ENCODE measurements at places on chromosomes 1 and 21.

DNA sequence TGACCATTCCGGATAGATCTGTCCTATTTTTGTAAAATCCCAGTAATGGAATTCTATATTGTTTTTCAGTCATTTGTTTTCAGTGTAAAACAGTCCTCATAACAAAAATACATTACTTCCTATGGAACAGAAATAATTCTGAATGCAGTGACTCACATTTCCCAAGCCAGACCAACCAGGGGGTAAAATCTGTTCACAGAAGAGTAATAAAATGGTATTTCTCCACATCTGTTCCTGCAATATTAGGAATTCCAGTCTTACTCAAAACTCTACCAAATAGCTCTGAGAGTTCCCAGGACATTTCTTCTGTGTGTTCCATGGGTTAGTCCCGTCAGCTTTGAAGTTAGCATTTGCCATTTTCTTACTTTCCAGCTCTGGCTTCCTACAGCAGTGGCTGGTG is 2.6 kb upstream of the DDR2 start:
- no peak for DNase-seq

DNA sequence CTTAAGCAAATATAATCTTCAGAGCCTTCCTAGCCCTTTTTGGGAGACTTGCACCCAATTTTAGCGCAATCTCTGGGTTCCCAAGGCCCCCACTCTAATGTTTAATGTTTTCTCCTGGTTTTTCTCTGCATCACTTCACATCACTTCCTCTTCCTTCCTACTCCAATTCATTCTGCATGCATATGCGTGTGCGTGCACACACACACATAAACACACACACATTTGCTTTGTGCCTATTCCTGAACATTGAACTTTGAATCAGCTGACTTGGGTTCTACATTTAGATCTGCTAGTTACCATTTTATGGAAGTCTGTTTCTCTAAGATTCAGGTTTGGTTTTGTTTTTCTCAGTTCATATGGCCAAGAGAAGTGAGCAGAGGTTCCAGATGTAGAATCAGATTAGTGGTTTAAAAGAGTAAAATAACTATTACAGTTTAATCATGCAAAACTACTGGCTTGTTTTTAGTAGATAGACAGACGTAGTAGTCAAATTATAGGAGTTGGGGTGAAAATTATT is 7.4 kb upstream of the EDEM3 start:
- DNase-seq: no peak

DNA sequence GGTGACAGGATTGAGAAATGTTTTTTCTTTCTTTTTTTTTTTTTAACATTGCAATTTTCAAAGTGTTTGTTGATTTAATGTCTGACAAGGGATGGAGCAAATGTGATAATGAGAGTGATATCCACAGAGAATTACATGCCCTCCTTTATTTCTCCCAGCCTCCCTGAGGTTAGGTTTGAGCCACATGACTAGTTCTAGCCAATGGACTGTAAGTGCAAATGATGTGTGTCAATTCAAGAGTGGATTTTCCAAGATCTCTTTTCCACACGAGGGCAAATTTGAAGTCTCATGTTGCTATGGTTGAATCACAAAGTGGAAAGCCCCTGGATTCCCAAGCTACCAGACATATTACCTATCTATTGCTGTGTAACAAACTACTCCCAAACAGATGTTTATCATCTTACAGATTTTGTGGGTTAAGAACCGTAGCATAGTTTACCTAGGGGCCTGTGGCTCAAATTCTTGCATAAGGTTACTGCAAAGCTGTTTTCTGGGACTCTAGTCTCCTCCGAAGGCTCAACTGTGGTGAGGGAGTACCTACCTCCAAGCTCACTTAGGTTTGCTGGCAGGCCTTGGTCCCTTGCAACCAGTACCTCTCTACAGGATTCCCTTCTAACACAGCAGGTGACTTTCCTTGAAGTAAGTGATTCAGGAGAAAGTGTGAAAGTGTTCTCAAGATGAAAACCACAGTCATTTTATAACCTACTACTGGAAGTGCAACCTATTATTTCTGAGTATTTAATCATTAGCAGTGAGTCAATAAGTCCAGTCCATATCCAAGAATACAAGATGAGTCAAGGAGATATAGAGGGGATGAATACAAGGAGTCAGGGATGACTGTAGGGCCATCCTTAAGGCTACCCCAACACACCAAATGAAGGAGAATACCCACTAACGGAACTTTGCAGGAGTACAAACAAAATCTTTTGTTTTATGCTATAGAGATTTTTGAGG is 533.6 kb downstream of the PTPRC start:
- no peak for DNase-seq

DNA sequence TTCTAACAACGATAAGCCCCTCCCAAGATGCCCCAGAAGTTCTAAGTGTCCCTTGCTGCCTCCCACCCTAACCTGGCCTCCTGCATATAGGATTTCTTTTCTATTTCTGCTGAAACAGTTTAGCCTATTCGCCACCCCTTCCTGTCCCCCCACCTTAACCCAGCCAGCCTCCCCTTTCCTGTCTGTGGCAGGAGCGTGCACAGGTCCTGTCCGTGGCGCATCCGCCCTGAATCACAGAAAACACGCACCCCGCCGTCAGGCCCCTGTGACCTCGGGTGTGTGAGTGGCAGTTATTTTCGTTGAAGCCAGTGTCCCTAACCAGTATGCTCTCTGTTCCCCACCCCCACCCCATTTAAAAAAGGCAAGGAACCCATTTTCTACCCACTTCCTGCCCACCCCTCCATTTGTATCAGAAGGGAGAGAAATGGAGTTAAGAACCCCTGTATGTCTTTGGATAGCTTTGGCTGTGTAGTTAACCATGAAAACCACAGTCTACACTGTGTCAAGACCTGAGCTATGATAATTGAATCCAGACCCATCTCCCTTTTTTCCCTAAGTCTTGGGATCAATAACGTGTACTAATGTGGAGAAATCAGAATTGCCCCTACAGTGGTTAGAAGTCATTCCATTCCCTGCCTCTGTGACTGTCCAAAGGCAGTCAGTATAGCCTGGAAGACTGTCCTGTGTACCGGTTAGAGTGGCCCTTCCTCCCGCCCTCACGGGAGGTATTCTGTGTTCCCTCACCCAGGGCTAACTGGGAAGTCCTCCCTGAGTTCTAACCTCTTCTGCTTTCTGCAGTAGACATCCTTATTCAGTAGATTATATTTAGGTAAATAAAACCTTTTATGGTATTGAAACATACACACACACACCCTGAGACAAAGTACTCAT is 1.8 kb downstream of the PLEKHO1 start:
- no peak for DNase-seq

DNA sequence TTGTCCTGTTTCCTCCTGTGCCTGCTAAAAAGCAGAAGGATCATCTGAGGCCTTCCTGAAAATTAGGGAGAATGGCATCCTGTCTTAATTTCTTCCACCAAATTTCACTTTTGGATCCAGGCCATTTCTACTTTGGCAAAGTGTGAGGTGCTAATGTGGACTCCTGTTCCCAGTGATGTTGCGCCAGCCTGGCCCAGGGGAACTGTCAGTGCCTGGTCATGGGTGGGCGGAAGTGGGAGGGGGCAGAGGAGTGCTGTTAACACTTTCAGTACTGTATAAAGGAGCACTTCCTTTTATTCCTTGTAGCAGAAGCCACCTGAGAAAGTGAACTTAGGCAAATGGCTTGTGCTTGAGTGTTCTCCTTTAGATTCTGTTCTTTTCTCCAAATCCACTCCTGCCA is 19.9 kb downstream of the ELAPOR1 start:
- DNase-seq: no peak

DNA sequence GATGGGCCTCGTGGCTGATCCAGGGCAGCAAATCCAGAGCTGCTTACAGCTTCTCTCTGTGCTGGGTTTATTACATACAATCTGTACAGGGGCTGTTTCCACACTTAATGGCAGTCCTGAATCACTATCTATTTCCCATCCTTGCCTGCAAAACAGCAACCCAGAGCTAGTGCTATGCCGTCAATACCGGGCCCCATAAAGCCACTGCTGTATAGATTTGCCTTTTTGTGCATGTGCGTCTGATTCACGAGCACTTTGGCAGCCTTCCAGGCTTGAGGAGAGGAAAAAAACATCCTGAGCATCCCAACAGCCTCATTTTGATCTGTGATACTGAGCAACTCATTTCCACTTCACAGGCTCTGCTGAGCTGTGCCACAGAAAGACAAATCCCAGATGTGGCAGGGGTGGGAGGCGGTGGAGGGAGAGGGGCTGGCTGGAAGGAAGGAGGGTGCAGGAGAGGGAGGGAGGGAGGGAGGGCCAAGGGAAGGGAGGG is 65.2 kb upstream of the TARBP1 start:
- DNase-seq: no peak

- no peak for DNase-seq
These were observed 32.0 kb downstream of the TMEM53 start for GRCh38 chr1:44642255-44642654.

- DNase-seq: no peak
These were observed 330.3 kb downstream of the ZNF326 start for GRCh38 chr1:90325168-90325567.

DNA sequence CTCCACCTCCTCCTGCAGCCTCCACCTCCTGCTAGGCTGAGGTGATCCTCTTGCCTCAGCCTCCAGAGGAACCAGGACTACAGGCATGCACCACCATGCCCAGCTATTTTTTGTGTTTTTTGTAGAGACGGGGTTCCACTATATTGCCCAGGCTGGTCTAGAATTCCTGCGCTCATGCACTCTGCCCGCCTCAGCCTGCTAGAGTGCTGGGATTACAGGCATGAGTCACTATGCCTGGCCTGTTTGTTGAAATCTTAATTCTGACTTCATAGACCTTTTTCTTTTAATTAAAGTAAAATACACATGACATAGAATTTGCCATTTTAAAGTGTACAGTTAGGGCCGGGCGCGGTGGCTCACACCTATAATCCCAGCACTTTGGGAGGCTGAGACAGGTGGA is 42.7 kb downstream of the FAAP20 start:
- DNase-seq: no peak

- no peak for DNase-seq
These were observed 727.2 kb upstream of the ADGRL2 start for GRCh38 chr1:81073580-81073979.

DNA sequence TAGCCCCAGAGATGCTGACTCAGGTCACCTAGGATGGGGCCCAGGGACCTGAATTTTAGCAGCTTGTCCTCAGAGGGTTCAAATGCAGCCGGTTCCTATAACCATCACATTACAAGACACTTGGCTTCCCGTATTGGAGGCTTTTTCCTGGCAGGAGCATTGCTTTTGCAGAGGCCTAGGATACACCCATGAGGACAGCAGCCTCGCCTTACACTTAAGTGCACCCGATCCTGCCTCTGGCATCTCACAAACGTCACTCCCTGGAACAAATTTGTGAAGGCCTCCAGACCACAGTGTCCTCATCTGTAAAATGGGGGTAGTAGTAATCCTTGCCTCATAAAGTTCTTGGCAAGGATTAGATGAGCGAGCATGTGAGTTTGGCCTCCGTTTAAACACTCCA is 130.0 kb downstream of the KAZN start:
- DNase-seq: no peak

Measured in D721Med (cell line).